CD4-positive, alpha-beta T cell treated with Interleukin-12 subunit alpha and Interleukin-12 subunit beta, for 1 hour (primary cell): ENCODE measurements at places on chromosomes 7 and 10.

GRCh38 chr10:98925651-98926050, 310.0 kb downstream of the HPSE2 start:
- no peak for DNase-seq

- no peak for DNase-seq
These were observed 172.4 kb downstream of the ARHGAP12 start for GRCh38 chr10:31756101-31756728.

- DNase-seq, result no peak
These were observed 50.0 kb upstream of the FRMD4A start for GRCh38 chr10:14380746-14381145.

- no peak for DNase-seq
These were observed 51.2 kb downstream of the INSYN2A start for GRCh38 chr10:127145173-127145572.

DNA sequence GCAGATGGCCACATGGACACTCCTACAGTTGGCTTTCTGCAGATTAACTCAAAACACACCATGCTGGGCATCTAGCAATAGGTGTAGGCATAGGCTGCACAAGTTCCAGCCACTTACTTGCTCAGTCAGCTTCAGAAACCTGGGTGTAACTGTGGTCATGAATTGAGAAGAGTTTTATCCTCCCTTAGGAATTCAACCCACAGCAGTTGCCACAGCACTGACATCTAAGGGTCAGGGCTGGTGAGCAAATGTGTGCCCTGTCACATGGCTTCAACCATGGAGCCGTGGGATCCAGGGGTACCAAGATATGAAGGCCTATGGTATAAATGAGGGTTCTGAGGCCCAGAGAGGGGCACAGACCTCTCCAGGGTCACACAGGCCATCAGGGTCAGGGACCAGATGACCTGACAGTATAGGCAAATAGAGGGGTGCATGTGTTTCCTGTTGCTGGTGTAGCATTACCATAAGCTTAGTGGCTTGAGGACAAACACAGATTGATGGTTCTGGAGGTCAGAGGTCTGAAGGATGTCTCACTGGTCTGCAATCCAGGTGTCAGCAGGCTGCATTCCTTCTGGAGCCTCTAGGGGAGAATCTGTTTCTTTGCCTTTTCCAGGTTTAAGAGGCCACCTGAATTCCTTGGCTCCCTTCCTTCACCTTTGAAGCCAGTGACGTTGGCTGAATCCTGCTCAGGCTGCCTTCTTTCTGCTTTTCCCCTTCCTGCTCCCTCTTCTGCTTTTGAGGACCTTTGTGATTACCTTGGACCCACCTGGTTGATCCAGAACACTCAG, 24.1 kb downstream of the MINDY4 start:
- DNase-seq, result no peak

- DNase-seq, result no peak
These were observed 188.2 kb downstream of the SEMA3D start for GRCh38 chr7:84998665-84999064.

- no peak for DNase-seq
These were observed 729.1 kb downstream of the TNS3 start for GRCh38 chr7:46852795-46853194.

GRCh38 chr7:67692425-67692824, 695.8 kb downstream of the TYW1 start:
- no peak for DNase-seq

- DNase-seq, result no peak
These were observed 135.6 kb downstream of the LHPP start for GRCh38 chr10:124596962-124597845.

GRCh38 chr7:116120839-116121238, 89.5 kb upstream of the TES start:
- DNase-seq, result no peak

DNA sequence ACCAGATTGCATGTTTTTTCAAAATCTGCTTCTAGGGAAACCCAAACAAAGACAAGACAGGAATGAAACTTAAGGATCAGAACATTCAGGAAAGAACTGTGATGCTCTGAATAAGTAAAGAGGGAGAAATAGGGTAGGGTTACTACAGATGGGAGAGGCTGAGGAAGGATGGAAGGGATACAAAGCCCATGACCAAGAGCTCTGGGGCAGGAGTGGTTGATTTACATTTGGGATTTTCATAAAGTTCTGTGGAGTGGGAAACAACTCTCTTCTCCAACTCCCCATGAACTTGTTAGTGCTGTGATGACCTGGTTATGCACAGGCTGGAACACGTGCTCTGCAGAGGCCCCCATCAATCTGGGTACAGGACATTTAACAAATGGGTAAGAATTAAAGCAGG, 216.0 kb upstream of the KLF14 start:
- DNase-seq, result no peak

DNA sequence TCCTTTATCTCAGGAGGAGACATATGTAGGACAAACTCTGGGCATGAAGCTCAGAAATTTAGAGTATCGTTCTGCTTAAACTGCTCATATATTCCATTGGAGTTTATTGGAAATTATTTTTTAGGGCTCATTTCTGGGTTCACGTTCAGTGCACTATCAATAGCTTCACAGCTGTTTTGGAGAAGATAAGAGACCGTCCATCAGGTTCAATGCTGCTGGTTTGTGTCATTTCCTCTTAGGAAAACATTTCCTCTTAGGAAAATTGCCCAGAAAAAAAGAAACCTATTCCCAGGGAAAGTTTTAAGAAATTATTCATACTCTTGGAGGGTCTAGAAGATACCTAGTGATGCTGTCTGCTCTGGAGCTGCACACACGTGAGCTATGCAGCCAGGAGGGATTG, 691.7 kb downstream of the GRID1 start:
- DNase-seq, result no peak

DNA sequence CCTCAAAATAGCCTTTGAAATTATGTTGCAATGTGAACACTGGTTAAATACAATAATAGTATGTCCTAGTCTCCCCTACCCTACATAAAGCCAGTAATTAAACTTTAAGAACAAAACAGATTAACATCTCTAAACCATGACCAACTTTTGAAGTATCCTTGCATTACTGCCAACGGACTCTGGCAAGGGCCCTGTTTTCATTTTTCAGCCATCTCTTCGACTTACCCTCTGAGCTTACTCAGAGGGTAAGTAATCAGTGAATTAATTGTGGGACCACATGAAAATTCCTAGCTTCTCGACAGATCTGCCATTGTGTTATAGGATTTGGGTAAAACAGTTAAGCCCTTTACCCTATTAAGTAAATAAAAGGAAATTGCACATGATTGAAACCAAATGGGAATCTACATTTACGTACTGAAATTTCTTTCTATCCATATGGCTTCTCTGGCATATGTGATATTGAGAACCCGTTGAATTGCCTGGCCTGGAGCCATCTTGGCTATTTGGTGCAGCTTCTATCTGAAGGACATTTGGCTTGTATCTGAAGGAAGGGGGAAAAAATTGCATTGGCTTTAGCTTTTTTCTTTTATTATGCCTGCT, 39.6 kb downstream of the DYNC1I1 start:
- no peak for DNase-seq

- DNase-seq, result peak; percentile 15
These were observed 90.5 kb upstream of the PAX2 start for GRCh38 chr10:100654782-100655325.

GRCh38 chr7:107754642-107755041, 10.7 kb downstream of the CBLL1 start:
- DNase-seq, result peak; percentile 4

DNA sequence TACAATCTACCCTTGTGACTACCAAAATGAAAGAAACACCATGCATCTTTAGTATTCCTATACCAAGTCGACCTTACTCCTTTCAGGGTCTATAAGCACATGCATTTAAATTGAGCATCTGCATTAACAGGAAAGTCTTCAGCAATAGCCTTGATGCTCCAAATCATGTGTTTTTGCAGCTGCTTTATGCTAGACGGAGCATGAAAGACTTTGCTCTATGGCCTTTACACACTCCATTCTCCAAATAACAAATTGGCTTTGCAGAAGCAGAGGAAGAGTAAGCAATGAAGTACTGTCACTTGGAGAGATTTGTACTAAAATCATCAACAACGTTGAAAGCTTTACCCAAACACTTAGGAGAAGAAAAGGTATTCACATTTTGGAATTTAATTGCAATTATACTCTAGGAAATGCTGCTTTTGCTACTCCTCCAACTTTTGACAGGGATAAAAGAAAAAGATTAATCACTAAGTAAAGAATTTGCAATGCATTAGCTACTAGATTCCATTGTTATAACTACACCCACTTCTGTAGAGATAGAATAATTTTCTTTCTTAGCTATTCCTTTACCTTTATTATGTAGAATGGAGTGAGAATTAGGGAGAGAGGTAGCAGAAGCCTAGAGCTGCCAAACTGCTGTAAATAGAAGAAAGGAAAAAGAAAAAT, 131.8 kb downstream of the SEMA3E start:
- DNase-seq, result no peak

- DNase-seq, result no peak
These were observed 39.2 kb downstream of the TOMM7 start for GRCh38 chr7:22783421-22783820.

DNA sequence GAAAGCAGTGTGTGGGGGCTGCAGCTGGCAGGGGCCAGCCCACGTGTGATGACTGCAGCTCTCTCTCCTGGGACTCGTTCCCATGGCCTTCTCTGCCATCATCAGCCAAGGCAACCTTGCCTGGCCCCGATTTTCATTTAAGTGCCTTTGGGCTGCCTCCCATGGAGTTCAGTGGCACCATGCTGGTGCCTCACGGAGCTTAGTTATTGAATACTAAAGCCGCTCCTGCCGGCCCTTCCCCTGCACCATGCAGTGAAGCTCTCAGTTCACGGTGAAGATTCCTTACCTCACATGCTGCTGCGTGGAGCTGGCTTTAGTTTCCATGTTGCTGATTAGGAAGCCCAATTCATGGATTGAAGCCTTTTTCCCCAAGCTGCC, 141.5 kb upstream of the EEPD1 start:
- DNase-seq, result no peak

DNA sequence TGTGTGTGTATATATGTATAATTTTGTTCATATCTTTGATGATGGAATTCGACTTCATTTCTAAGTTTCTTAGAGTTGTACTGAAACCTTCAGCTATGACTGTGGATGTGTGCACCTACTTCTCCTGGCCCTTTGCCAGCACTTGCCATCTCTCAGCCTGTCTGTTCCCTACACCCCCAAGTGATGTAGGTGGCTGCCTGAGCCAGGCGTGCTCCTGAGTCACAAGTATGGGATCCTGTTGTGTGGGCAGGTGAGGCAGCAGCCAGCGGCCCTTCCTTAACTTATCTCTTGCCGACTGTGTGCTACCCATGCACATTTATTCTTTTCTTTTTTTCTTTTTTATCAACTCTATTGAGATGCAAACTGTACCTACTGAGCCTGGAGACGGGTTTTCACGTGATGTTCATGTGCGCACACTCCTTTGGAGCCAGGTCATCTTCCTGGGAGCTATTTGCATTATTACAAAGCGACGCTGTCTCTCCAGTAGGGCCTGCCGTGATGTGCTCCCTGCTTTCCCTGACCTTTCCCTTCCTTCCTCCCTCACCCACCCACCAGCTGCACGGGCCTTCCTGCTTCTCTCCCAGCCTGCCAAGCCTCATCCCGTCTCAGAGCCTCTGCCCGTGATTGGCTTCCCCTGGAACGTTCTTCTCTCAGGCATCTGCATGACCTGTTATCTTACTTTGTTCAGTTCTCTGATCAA, 31.3 kb upstream of the GALNT11 start:
- DNase-seq, result no peak

GRCh38 chr7:118324790-118325449, 100.4 kb downstream of the ANKRD7 start:
- no peak for DNase-seq

GRCh38 chr7:117009705-117010361, 56.5 kb downstream of the ST7 start:
- no peak for DNase-seq

DNA sequence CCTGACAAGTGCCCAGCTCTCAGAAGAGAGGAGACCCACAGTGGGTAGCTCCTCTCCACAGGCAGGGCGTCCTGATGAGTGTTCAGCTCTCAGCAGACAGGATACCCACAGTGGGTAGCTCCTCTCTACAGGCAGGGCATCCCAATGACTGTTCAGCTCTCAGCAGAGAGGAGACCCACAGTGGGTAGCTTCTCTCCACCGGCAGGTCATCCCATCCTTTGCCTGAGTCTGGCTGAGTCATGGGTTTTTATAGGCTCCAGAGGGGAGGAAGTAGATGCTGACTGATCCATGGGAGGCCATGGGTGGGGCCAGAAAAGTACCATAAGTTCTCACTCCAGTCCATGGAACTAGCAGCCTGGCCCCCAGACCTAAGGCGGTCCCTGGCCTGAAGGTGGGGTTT, 18.5 kb downstream of the CFAP70 start:
- no peak for DNase-seq

GRCh38 chr10:77404810-77405209, 232.8 kb downstream of the KCNMA1 start:
- no peak for DNase-seq

GRCh38 chr10:52701647-52702046, 70.9 kb downstream of the MBL2 start:
- no peak for DNase-seq

DNA sequence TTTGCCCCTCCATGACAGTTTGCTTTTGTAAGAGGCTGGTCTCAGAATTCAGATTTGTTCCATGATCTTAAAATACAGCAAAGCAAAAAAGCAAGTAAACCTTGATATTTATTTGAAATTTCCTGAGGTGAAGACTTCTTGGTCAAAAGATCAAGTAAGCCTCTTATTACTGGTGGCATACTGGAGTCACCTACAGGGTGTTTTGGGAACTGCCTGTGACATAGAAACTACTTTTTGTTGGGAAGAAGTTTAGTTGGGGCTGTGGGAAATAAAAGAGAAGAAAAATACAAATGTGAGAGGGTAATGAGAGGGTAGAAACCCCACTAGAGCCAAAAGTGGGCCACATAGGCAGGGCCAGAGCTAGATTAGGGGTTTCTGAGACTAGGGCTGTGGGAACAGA, 217.9 kb downstream of the OTUD1 start:
- no peak for DNase-seq

- DNase-seq, result no peak
These were observed 11.5 kb downstream of the FAM131B start for GRCh38 chr7:143351060-143351459.

DNA sequence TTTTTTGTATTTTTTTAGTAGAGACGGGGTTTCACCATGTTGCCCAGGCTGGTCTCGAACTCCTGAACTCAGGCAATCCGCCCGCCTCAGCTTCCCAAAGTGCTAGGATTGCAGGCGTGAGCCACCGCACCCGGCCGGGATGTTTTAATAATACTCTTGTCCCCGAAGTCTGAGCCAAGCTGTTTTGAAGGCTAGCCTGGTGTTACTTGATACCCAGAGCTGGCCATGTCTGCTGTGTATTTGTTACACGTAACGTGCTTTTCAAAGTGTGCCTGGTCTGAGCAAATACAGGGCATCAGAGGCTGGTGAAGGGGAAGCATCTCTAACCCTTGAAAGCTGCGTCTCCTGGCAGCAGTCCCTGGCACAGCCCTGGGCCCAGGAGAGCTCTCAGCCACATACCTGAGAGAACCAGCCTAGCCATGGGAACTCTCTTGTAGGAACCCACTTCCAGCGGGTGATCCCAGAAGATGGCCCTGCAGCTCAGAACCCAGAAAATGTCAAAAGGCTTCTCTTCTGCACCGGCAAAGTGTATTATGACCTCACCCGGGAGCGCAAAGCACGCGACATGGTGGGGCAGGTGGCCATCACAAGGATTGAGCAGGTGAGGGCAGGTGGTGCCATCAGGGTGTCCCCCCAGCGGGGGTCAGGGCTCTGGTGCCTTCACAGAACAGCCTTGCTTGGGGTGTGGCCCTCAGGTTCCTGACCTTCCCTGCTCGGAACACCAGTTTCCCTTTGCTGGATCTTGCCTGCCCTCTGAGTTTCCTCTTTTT, 41.7 kb upstream of the ZMIZ2 start:
- DNase-seq, result no peak
